ENCODE measurements at places on chromosomes 7 and 10.

DNA sequence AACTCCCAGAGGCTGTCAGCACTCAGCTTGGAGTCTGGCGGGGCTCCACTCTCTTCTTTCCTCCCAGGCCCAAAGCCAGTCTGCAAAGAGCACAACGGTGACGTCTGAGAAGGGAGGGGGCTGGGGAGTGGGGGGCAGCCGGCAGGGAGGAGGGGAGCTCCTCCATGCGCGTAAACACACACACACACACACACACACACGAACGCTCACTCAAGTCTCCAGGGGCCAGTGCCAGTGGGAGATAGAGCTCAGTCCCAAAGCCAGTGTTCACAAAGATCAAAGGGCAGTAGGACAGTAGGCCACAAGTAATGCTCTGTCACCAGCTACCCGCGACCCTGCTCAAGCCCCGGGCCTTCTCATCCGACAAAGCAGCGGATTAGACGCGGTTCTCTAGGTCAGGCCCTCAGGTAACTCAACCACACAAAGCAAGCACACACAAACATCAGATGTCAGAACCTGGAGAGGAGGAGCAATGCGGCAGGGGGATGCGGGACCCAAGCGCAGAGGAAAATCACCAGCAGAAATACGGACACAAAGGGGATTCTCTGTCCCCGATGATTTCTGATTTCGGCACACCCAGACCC is 19.9 kb downstream of the TCAF1 start:
- DNase-seq = no peak

DNA sequence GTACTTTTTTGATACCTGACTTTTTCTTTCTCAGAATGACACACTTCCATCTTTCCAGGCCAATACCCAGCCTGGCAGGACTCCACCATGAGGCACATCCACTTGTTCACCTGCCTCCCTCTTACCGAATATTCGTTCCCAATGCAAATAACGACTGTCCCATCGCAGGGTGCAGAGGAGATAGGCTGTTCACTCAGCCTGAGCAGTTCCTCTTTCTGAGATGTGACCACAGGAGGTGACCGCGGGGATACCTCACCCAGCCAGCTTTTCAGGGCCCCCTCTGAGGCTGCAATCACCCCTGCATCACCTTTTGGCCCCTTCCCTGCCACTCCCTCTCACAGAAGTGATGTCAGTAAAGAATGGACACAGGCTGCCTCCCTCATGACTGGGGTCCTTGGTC is 28.3 kb downstream of the PTPRN2 start:
- DNase-seq = no peak

DNA sequence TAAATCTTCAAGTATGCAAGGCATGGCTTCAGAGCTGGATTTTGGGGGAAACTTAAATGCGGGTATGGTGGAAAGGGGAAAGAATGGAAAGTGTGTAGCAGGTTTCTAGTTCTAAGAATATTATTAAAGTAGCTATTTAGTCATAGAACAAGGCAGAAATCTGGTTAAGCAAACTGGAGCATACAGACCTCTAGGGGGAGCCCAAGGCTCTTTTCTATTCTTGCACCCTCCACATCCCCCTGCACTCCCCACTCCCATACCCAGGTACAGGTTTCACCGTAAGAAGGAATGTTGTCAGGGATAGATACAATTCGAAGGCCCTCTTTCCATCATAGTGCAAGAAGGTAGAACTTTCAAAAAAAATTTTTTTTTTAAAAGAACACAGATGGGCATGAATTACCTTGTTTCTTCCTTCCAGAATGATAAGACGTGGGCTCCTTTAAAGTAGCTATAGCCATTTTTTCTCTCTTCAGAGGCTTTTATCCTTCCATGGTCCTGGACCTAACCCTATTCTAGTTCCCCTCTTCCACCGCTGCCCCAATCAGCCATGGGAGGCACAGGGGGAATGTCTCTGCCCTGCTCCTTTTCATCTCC is 41.5 kb upstream of the SMIM30 start:
- no peak for DNase-seq

DNA sequence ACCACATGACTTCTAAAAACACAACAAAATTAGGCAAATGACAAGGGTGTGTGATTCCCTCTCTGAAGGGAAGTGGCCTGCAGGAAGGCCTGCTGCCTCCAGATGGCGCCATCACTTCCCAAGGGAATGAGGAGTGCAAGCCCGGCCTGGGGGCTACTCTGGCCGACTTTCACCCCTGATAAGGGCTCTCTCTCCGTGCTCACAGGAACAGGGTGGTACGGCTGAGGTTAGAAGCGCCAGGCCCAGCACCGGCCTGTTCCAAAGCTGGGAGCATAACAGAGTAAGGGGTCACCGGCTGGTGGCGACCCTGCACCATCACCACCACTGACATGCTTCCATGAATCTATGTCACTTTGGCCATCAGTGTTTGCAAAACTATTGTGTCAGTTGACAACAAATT is 13.1 kb downstream of the RBP3 start:
- DNase-seq = no peak

All from activated naive CD4-positive, alpha-beta T cell treated with anti-CD3 and anti-CD28 coated beads, Interleukin-2, amount 50 U/mL, for 16 hours (primary cell).